ENCODE measurements at places on chromosomes 4 and X.

DNA sequence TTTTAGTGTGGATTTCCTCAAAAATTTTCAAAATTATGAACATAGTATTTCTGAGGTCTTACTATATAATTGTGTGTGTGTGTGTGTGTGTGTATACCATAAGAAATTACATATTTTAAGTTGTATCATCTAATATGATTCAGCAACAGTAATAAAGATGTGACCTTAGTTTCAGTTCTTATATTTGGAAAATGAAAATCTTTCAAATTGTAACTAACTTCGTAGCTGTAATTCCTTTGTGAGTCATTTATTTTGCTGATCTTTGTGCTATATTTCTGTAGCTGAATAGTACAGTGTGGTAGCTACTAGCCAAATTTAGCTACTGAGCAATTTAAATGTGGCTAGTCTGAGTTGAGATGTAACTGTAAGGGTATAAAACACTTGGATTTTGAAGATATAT, 116.4 kb downstream of the RAP1GDS1 start:
- DNase-seq: no peak

DNA sequence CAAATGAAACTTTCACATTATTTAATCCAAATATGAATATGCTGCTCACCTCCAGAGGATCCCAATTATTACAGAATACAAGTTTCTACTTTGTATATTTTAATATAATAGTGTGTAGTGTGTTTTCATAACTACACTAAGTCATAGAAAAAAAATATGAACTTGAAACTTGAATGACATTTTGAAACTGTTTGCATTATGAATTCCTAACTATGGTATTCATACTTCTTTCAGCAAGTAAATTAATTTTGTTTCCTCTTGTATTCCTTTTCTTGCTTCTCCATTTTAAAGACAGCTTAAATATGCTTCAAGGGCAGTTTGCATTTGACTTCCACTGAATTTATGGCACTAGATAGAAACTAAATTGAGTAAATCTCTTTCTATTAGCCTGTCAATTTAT, 177.1 kb downstream of the BMPR1B start:
- no peak for DNase-seq

- no peak for DNase-seq
These were observed 243.9 kb upstream of the VCX3A start for GRCh38 chrX:6778544-6779503.

- DNase-seq: no peak
These were observed 383.2 kb downstream of the EPHA5 start for GRCh38 chr4:65287071-65287470.

- DNase-seq: no peak
These were observed 146.7 kb upstream of the FAM9B start for GRCh38 chrX:9180623-9181022.

DNA sequence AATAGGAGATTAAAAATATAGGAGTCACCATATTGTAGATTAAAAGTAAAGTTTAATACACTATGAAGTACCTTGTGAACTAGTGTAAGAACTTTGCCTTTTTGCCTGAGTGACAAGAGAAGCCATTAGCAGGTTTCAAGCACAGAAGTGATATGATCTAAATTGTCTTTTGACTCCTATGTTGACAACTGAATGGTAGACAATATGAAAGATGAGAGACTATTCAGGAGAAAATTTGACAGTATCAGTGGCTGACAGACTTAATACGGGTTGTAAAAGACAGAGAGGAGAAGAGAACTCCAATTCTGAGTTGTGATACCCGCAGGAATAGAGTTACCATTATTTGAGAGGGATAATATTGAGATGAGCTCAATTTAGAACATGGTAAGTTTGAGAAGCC, 1259.8 kb downstream of the PCDH7 start:
- DNase-seq: no peak

- DNase-seq: no peak
These were observed 127.4 kb upstream of the ENPP6 start for GRCh38 chr4:184344899-184345572.

DNA sequence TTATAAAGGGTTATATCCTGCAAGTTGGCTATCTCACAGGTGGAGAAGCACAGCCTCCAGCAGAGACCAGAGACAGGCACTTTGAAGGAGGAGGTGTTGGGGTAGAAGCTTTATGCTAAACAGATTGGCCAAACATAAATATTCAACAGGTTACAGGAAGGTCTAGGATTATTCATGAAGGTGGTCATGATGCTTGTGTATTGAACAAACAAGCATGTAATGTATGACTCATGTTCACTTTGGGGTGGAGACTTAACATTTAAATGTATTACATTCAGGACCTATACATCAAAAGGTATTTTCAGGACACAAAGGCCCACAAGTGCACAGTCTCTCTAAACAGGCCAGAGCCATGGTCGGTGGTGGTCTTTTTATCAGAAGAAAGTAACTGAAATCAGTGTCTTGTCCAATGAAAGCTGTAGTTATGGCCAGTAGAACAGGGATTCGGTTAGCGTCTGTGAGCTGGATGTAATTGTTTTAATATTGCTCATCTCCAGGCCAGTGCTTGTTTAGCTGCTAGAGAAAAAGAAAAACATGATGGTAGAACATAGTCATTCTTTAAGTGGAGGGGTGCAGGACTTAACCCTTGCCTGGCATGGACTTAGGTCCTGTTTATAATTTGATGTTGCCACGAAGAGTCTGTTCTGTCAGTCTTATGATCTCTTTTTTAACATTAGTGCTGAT, 555.2 kb upstream of the PCDH10 start:
- DNase-seq: no peak

GRCh38 chrX:15888062-15888461, 33.4 kb upstream of the AP1S2 start:
- DNase-seq: no peak

DNA sequence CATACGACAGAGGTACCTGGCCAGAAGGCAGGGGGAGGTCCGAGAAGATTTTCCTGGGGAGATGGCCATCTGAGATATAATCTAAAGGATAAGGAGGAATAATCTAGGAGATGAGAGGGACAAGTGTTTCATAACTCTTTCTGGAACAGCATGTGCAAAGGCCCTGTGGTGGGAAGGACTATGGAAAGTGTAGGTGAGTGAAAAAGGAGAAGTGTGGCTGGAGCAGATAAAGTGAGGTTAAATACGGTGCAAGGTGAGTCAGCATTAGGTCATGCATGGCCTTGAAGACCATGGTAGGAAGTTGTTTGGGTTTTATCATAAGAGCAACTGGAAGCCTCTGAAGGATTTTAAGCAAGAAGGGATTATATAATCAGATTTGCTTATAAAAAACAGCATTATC, 34.6 kb upstream of the MTM1 start:
- no peak for DNase-seq

DNA sequence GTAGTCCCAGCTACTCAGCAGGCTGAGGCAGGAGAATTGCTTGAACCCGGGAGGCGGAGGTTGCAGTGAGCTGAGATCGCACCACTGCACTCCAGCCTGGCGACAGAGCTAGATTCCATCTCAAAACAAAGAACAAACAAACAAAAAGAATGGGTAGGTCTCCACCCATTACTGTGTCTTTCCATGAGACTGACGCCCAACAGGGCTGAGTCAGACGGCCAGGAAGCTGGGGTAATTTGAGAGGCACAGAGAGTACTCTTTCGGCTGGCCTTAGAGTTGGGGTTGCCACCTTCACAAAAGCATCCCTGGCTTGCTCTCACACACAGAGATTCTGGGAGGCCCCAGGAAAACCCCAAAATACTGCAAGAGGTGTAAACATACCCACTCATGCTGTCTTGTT, 72.0 kb upstream of the DHRSX start:
- no peak for DNase-seq

GRCh38 chr4:173538148-173538908, 8.3 kb upstream of the HAND2 start:
- DNase-seq: no peak

Data from effector memory CD8-positive, alpha-beta T cell (primary cell).